ENCODE measurements at places on chromosomes 5 and 9.
A peak's percentile ranks its signal among the peaks of the same experiment; 100 is the strongest.

DNA sequence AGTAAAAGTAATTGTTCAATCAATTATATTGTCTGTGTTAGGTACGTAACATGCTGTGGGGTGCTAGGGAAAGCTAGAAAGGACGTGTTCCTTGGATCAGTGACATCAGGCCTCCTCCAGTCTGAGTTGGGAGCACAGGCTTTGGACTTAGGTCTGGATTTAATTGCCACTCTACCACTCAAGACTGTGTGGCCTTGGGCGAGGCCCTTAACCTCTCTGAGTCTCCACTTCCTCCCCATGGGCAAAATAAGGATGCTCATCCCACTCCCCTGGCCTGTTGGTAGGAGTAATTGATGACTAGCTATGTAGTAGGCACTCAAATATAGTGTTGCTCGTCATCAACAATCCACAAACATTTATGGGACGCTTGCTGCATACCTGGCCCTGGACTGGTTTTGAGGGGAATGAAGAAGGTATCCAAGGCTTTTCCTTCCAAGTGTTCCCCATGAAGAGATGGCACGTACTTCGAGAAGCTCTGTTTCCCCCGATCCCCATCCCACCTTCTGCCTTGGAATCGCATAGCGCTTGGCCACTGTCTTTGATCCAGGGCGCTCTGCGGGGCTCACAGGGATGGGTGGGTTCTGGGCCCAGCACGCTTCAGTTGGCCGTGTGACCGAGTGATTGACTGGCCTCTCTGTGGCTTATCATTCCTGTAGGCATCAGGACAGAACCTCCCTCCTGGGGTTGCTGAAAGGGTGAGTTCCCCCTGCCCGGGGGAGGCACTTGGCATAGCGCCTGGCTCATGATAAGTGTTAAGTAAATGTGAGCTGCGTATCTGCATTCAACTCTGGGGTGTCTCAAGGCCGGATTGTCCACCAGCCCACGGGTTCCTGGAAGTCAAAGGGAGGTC lies 8.1 kb downstream of the FGF18 start:
- DNase-seq, result no peak

GRCh38 chr9:91118704-91119025 lies 243.1 kb downstream of the AUH start:
- no peak for DNase-seq

GRCh38 chr9:22813529-22813928 lies 366.9 kb downstream of the DMRTA1 start:
- DNase-seq, result peak; percentile 24

GRCh38 chr5:115766608-115767007 lies 49.9 kb downstream of the CDO1 start:
- DNase-seq, result no peak

DNA sequence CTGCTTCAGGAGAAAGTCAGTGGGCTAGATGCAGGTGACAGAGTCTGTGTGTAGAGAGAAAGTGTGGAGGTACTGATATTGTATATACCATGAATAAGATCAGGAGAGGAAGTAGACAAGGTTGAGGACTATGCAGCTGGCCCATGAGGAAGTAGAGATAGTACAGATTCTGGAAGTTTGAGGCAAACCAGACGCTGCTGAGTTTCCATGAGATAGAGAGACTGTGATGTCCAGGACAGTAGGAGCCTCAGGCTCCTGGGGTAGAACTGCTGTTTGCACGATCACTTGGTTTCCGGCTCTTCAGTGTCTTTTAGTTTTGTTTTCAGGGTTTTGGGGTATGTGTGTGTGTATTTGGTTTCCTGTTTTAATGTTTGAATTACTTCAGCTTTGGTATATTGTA lies 13.6 kb downstream of the OTULINL start:
- DNase-seq, result no peak

- DNase-seq, result no peak
Observed at GRCh38 chr5:154999865-155000264, 13.7 kb upstream of the KIF4B start.

GRCh38 chr5:143737062-143737461 lies 74.9 kb upstream of the HMHB1 start:
- DNase-seq, result no peak

GRCh38 chr9:90964101-90965020 lies 162.7 kb downstream of the SYK start:
- no peak for DNase-seq

GRCh38 chr5:173644673-173645436 lies 28.4 kb upstream of the BOD1 start:
- DNase-seq, result no peak

GRCh38 chr5:14581891-14582796 lies 552 bp downstream of the OTULINL start:
- peak; percentile 78 for DNase-seq

GRCh38 chr9:82565188-82565969 lies 497.6 kb downstream of the RASEF start:
- no peak for DNase-seq

DNA sequence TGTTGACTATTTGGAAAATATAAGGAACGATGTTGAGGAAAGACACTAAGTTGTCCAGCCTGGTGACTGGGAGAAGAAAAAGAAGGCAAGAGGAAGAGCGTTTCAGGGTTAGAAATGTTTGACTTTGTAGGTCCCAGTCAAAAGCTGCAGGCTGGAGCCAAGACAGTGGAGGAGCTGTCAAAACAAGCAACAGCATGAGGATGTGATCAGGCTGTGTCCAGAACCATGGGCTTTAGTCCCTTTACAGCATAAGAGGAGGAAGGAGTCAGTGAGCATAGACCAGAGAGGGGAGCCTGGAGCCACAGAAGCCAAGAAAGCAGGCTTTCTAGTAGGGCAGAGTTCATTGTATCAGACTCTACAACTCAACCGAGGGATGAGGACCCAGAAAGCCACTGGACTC lies 658.5 kb downstream of the BNC2 start:
- no peak for DNase-seq

DNA sequence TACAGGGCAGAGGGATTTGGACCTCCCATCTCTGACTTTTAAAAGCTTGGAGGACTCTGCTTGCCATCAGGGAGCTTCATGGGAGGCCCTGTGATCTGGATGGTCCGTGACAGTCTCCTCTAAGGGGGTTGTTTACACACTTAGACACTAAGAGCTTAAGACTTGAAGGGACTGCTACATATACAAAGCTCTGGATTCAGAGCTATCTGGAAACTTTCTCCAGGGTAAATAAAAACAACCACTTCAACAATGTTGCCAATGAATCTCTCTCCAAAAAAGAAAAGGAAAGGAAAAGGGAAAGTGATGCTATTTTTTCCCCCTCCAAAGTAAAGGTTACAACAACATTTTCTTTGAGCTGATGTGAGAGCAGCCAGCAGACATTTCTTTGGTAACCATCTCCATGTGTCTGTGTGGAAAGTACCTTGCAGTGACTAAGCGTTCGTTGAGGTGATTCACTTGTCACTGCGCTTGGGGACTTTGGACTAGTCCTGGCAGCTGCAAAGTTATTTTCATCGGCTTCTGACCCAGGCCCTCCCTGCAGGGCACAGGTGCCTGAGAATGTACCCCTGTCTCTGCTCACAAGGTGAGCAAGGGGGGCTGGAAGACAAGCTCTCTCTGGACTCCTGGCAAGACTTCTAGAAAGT lies 262.1 kb upstream of the KLF4 start:
- DNase-seq, result no peak

DNA sequence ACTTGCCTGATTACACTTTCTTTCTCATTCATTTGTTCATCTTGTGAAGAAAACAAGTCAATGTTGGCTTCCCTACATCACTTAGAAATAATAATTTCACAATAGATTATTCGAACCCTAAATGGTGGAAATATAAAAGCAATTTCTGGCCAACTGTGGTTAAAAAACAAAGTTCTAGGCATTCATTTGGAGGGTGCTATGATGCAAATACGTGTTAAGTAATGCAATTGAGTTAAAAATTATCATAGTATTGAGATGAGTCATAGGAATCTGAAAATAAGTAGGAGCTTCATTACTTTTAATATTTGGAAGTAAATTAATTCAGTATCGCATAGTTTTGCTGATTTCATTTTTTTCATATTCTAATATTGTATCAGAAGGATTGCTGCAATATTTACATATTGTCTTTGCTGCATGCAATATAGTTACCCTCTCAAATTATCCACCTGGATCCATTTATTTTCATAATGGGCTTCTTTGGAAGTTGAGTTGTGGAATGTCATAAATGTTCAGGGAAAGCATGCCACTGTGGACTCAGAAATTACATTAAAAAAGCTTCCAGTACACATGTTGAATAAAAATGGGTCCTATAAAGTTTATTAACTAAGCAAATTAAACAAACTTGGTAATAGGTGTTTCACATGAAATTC lies 647.7 kb upstream of the WWC1 start:
- DNase-seq, result no peak

All from NCI-H524 (cell line).